ENCODE measurements at places on chromosomes 3 and 15.

DNA sequence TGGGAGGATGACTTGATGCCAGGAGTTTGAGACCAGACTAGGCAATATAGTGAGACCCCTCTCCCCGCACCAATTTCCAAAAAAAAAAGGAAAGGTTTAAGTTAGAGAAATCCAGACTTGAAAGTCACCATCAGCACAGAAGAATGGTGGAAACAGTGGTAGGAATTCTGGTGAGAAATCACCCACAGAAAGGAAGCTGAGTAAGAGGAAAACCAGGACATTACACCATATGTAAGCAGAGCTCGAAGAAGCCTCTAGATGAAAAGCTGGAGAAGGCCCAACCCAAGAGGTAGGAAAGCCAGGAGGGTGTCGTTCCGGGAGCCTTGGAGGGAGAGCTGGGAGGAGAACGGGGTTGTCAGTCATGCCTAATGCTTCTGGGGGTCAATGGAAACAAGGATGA lies 40.5 kb downstream of the RASGRP1 start:
- DNase-seq = no peak

- DNase-seq = no peak
Measured at GRCh38 chr15:22989576-22990477, 9.7 kb upstream of the CYFIP1 start.

DNA sequence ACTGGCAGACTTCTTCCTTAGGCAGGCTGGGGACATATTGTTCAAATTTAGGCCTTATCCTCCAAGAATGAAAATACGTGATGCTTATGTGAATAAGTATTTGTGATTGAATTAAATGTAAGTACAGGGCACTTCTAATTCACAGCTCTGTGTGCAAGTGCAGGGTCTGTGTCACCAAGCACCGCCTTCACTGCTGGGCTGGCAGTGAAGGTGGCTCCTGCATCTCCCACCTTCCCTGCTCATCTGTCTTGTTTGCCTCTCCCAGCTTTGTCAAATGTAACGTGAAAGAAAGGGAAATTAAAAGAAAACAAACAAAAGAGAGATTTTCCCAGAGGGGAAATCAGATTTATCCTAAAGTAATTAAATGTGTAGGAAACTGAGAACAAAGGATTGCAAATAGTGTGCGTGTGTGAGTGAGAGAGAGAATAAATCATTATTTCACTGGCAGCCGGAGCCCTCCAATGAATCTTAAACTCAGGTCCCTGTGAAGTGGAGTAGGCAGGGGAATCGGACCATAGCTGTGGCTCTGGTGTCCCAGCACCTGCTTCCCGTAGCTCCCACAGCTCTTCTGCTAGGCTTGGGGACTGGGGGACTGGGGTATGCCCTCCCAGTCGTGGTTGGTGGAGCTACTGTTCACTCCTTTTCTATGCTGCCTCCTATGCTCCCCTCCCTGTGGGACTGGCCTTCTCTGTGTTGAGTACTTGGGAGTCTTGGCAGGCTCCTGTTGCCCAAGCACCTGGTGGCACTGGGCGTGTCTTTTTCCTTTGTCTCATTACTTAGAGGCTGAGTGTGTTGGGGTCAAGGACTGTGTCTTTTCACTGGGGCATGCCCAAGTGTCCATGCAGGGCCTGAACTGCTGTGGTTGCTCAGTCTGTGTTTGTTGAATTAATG lies 222.2 kb downstream of the EPHB1 start:
- no peak for DNase-seq

DNA sequence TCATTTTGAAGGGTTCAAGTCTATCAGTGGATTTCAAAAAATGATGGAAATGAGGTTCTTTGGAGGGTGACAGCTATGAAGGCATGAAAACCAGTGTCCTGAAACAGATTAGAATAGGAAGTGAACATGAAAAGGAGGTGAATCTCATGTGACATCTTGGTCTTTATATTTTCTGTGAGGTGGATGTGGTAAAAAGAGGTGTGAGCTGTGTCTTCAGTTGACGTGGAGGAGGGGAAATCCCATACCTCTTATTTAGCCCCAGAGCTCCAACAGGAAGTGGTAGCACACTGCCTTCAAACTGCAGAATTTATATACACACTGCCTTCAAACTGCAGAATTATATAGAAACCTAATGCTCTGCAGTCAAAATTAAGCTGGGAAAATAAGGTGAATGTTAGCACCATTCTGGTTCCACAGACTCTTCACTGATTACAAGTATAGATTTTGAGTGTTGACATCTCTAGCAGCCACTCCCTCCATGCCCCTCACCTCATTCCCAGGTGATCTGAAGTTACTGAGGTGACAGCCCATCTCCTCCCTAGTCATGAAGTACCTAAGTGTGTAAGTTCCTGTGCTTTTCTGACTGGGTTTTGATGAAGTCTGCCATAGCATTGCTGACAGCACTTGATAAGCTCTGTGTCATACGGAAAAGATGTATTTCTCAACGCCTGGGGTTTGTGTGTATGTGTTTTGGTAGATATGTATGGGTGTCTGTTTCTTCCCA lies 2.7 kb downstream of the RAB8B start:
- DNase-seq = peak; percentile 54

- no peak for DNase-seq
Measured at GRCh38 chr15:37106490-37107001, 6.2 kb upstream of the MEIS2 start.

DNA sequence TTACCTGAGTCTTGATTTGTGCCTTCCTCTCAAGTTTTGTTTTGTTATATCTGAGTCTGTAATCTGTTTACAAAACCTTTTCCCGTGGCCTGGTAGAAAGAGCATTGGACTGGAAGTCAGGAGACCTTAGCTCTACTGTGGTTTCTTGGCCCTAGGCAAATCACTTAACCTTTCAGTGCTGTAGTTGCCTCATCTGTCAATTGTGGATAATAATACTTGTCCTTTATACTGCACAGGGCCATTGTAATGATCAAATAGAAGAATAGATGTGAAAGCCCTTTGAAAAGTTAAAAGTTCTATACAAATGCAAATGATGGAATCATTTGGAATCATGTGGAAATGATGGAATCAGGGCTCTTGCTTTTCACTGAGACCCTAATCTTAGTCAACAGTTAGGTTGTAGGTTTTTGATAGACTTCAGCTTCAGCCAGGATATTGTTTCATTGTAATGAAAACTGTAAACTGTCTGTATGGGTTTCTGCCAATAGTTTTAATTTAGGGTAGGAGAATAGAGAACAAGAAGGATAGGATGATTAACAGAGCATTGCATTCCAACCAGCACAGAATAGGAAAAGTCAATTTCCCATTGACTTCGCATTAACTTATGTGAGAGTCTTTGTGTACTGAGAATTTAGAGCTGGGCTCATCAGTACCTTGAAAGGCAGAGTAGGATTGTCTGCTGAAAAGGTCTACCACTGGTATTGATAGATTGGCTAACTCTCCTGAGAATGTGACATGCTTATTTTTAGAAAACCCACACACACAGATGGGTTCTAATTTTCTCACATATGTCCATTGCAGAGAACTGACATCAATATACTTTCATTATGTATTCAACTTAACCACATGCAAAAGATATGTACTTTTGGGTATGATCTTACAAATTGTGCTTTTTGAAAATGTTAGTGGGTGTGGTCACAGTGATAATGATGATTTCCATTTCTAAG lies 21.8 kb downstream of the MAP2K5 start:
- DNase-seq = no peak

GRCh38 chr3:47365213-47366153 lies 15.3 kb upstream of the PTPN23 start:
- no peak for DNase-seq

- DNase-seq = no peak
Measured at GRCh38 chr3:185112186-185112585, 40.7 kb downstream of the C3orf70 start.

GRCh38 chr3:49276475-49277382 lies at the start of gene C3orf62:
Gene C3orf62, minus strand, starts transcription at chr3:49277232. Its CDS starts 360 bp downstream, at chr3:49276872.
- DNase-seq = peak; percentile 72

GRCh38 chr3:130341882-130342281 lies 3.6 kb upstream of the COL6A5 start:
- no peak for DNase-seq

DNA sequence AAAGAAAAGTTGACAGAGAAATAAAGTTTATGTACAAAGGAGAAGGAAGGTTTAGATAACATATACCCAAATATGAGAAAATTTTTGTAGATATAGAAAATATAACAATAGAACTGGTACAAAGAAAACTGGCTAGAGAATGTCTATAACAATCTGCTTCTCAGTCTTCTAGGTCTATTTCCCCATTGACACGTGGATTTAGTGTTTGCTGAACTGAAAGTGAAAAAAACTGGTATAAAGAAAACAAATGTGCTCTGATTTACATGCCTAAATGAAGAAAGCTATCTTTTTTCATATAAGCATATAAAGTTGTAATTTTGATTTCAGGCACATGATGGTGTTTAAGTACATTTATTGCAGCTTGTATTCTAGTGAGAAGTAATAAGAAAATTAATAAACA lies 9.8 kb downstream of the KCNMB2 start:
- DNase-seq = no peak

DNA sequence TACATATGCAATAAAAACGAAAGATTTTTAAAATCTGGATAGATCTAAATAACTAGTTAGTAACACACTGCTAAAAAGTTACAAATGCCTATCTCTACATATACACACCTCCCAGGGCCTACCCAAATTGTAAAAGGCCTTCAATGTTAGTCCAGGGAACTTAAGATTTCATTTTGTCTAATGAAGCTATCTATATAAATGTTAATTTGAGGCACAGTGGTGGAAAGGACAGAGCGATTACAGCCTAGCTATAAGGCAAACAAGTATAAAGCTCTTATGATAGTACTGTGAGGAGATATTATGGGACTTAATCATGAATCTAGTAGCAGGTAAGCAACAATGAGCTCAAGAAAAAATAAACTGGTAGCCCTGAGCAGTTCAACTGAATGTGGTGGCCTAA lies 101.7 kb downstream of the STAG1 start:
- DNase-seq = no peak

GRCh38 chr3:149626671-149627070 lies 31.2 kb downstream of the WWTR1 start:
- DNase-seq = no peak

DNA sequence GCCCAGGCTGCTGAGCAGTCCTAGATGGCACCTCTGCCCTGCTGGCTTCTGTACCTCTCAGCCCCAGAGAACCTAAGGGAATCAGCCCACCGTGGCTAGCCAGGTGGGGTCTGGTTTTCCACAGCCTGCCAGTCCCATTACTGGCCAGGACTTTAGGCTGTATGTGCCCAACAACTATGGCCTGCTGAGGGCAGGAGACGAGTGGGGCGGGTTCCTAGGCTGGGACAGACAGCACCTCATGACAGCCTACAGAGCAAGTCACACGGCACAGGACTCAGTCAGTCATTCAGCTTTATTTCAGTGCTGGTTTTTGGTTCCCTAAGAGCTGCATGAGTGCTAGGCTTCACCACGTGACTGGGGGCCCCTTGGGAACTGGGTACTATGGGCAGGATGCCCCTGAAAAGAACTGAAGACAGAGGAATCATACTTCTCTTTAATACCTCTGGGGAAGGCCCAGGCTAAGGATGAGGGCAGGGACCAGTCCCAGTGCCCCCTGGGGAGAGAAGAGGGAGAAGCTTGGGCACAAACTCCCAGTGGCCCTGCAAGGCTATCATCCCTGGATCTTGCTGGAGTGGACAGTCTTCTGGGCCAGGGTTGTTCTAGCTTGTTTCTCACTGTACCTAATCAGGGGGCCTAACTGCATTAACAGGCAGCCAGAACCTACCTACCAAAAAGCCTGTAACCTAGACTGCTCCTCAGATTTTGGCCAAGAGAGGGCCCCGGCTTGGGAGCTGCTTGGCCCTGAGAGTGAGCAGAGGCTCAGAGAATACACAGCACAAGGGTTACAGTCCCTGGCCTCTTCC lies 14.8 kb downstream of the CLK3 start:
- no peak for DNase-seq

- no peak for DNase-seq
Measured at GRCh38 chr3:74643636-74644035, 29.2 kb upstream of the CNTN3 start.

- no peak for DNase-seq
Measured at GRCh38 chr3:146539315-146539714, 5.1 kb downstream of the PLSCR1 start.

DNA sequence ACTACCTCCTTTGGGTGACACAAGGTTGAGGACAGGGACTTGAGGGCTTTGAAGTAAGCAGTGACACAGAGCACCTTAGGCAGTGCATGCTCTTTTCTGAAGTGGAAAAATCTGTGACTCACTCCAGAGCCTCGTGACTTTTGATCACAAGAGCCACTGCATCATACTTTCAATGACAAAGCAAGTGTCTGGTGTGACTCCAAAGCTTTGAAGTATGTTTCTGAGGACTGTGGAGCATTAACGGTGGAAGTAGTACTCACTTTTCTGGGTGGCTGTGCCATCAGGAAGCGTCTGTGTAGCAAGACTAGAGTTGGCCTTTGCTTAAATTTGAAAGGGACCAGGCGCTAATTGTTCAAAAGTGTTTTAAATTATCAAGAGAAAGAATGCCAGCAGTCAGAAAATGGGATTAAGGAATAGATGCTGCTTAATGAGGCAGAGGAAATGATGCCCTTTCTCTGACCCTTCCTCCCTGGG lies 210.7 kb upstream of the TRIM42 start:
- no peak for DNase-seq

DNA sequence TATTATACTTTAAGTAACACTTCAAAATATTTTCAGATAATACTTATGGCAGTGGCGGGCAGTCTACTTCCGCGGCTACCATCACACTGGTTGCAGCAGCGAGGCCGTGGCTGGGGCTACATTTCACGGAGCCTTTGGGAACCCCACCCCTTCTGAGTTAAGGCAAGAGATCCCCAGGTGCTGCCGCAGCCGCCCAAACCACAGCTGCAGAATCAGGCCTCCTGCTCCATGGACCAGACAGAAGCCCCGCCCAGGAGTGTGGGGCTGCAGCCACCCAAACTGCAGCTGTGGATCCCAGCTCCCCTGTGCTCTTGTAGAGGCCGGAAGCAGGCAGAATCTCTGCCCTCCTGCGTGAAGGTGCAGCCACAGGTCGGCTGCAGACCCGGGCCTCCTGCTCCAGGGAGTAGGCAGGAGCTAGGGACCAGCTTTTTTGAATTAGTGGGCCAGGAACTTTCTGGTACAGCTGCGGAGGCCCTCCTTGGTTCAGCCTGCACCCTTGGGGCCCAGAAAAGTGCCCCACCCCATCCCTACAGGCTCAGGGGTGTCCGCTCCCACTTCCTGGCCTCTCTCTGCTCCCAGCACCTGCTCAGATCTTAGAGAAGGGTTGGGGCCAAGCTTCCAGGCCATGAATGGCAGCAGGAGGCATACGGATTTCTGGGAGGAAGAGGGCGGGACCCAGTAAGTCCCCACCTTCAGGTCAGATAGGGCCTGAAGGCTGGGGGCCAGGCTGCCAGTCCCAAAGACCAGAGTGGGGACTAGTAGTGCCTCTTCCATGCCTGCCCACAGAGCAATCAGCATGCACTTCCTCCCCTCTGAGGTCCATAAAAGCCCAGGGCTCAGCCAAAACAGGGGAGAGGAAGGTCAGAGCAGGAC lies 1188.8 kb upstream of the CADM2 start:
- no peak for DNase-seq
